Tibial nerve (tissue), 4 donors: ENCODE measurements at places on chromosomes 7 and 10.

DNA sequence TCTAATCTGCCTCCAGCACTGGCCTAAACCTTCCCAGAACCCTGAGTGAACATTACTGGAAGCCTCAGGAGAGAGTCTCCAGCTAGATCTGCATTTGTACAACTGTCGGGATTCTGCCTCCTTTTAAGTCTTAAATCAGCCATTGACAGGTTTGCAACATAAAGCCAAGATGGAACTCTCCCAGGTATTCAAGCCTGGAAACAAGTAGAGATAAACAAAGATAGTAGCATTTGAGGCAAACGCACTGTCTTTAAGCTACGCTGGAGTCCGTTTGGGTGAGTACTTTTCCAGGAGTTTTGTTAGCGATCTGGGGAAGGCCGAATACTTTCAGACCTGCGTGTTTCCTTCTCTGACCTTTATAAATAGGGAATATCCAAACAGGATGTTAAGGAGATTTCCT is 317.2 kb upstream of the FZD8 start:
- no peak for DNase-seq

DNA sequence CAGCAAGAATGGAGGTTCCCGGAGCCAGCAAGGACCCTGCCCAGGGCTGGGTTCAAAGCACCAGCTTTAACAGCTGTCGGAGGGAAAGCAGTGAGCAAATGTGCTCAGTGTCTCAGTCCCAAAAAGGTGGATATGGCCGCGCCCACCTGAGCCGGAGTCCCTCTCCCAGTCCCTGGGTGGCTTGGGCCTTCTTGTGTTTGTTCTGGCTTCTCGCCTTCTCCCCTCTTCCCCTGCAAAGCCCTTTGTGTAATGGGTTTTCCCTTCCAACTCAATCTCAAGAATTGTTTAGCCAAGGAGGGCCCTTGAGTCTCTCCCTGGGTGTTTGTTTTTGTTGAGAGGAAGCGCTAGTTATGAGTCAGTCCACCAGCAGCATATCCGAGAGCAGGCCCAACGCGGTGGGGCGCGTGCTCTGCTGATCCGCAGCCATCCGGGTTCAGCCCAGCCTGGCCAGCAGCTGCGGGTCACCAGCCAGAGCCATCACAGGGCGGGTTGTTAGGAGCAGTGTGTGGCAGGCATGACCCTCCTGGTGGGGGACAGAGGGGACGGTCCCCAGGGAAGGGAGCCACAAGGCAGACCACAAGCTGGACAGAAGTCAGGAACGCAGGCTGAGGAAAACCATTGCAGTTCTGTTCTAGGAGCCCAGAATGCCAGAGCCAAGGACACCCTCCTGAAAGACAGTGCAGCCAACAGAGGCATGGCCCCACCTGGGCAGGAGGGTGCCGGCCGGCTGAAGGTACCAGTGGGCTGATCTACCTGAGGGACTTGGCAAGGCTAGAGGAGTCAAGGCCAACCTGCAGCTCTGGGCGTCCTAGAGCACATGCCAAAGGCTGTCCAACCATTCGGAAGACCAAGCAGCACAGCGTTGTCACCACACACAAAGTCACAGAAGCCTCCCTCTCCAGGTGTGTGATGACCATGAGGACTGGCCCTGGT is 21.3 kb downstream of the CALML3 start:
- DNase-seq, result peak; percentile 54

DNA sequence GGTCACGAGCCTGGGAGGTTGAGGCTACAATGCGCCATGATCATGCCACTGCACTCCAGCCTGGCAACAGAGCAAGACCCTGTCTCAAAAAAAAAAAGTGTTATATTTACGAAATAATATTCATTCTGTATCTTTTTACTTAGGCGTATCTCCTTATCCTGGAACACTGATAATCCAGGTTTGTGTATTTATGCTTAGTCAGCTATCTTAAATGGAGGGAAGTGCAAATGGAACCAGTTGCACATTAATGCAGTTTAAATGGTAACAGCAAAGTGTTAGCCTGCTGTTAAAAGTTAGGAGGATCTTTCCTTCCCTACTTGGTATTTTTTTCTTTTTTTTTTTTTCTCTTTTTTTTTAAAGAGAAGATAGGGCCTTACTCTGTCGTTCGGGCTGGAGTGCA is 36.0 kb upstream of the RBM20 start:
- no peak for DNase-seq

- DNase-seq, result no peak
Measured at GRCh38 chr10:5559642-5560141, 34.9 kb downstream of the CALML3 start.

GRCh38 chr7:156527458-156527890 is 113.1 kb upstream of the RNF32 start:
- no peak for DNase-seq

- no peak for DNase-seq
Measured at GRCh38 chr10:26314265-26315013, 97.9 kb downstream of the GAD2 start.

DNA sequence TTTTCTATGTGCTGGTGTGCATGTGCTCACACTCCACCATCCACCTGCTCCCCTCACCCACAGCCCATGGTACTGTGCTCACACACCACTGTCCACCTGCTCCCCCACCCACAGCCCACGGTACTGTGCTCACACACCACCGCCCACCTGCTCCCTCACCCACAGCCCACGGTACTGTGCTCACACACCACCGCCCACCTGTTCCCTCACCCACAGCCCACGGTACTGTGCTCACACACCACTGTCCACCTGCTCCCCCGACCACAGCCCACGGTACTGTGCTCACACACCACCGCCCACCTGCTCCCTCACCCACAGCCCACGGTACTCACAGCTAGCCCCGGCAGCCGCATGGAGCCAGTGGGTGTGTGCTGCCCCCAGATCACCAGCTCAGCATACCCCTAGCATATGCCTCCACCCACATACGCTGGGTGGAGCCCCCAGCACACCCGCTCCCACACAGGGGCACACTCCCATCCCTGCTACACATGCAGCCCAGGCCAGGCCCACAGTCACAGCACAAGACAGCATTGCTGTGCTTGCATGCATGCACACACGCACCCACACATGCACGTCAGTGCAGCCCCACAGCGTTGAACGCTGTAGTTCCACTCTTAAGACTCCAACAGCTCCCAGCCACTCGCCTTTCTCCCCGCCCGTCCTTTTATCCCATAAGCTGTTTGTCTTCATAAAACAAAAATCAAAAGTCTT is 62.0 kb downstream of the PAX2 start:
- no peak for DNase-seq

GRCh38 chr7:7231865-7232264 is 49.5 kb downstream of the C1GALT1 start:
- DNase-seq, result no peak

DNA sequence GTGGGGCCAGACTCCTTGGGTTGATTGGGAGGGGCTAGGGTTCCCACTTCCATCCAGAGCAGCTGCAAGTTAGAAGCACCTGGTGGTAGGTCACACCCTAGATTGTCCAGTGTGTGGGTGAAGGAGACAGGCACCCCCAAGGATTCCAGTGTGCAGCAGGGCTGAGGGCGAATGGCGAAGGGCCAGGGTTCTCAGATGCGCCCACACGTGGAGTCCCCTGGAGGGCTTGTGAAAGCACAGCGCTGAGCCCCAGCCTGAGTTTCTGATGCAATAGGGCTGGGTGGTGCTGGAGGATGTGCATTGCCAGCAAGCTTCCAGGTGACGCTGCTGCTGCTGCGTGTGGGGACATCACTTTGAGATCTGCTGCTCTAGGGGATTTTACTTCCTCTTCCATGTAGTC is 25.4 kb downstream of the TBATA start:
- DNase-seq, result no peak

DNA sequence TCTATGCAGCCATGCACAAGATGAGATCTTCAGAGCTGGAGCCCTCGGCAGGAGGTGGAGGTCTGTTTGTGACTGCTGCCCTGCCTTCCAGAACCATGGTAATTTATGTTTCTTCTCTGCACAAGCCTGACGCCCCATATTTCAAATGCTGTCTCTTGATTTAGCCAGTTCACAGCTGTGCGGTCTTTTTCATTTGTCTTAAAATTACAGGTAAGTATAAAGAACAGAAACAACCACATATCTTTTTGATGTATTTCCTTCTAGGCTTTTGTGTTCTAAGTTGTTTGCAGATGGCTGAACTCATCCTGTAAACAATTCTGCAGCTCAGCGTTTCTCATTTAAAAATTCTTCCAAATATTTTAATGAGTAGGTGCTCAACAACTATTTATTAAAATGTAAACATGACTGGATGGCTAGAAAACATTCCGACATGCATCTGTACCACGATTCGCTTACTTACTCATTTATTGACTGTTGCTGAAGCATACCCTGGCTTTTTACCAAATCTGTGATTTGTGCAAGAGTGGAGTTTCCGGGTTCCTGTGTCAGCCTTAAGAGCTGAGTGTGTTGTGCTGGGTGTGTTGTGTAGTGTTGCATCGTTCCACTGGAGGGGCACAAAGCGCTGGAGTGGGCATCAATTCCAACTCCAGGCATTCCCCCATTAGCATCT is 58.9 kb downstream of the PIP4K2A start:
- DNase-seq, result no peak

GRCh38 chr10:101780818-101781654 is 2.2 kb downstream of the NPM3 start:
- DNase-seq, result no peak

- no peak for DNase-seq
Measured at GRCh38 chr10:85105614-85106255, 777.3 kb downstream of the CCSER2 start.

- no peak for DNase-seq
Measured at GRCh38 chr10:86048973-86049372, 317.6 kb downstream of the GRID1 start.

GRCh38 chr7:47473499-47474210 is 108.3 kb downstream of the TNS3 start:
- DNase-seq, result no peak

- no peak for DNase-seq
Measured at GRCh38 chr10:124705817-124706461, 38.2 kb downstream of the FAM53B start.

DNA sequence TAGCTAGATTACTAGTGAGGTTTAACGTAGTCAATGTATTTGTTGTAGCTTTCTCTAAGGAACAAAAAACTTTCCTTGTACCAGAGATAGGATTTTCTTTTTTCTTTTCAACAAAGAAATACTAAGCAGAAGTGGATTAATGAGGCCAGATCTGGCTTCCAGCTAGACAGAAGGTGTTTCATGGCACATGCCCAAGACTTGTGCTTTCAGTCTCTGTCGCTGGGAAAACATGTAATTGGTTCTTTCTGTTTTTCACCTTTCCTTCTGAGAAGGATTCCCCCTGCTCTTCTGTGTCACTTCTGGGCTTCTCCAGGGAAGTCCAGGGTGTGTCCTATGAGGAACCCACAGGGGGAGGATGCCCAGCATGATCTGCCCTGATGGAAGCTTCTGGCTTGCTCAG is 492.2 kb downstream of the CCSER2 start:
- DNase-seq, result no peak

DNA sequence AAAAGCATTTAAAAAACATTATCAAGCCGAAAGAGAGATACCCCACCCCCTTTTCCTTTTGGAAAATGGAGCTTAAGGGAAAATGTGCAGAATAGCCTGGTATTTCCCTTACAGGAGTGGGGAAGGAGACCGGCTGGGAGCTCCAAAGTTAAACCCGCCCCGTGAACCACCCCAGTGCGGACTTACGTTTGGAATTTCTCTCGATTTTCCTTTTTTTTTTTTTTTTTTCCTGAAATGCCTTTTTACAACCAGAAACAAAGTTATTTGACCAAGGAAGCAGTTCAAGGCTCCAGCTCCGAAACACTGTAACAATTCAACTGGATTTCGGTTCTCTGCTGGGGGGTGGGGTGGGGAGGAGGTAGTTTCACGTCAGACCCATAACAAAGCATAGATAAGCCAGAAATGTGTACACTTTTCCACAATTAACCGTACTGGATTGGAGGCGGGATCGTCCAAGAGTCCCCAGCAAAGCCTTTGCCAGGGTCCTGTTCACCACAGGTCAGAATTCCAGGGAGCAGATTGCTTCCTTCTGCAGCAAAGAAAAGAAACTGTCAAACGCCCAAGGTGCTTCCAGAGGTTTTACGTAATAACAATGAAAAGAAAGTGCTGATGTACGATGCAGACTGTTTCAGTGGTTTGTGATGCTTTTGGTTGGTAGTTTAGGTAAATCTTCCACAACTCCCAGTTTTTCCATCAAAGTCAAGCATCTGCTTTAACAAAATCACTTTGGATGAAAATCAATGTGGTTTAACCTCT is 6.7 kb downstream of the SKIDA1 start:
- DNase-seq, result no peak

DNA sequence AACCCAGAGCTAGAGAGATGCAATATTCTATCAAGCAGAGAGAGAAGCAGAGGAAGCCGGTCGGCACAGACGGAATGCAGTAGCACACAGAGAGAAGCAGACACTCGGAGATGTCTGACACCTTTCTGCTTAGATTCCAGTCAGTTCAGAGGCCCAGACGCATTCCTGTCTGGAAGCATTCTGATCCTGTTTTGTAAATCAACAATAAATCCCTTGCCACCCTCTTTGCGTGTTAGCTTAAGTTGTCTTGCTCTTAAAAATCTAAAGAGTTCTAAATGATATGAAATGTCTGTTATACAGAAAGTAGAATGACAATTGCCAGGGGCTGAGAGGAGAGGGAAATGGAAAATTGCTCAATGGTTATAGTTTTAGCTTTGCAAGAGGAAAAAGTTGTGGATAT is 27.4 kb upstream of the ATRNL1 start:
- DNase-seq, result no peak

DNA sequence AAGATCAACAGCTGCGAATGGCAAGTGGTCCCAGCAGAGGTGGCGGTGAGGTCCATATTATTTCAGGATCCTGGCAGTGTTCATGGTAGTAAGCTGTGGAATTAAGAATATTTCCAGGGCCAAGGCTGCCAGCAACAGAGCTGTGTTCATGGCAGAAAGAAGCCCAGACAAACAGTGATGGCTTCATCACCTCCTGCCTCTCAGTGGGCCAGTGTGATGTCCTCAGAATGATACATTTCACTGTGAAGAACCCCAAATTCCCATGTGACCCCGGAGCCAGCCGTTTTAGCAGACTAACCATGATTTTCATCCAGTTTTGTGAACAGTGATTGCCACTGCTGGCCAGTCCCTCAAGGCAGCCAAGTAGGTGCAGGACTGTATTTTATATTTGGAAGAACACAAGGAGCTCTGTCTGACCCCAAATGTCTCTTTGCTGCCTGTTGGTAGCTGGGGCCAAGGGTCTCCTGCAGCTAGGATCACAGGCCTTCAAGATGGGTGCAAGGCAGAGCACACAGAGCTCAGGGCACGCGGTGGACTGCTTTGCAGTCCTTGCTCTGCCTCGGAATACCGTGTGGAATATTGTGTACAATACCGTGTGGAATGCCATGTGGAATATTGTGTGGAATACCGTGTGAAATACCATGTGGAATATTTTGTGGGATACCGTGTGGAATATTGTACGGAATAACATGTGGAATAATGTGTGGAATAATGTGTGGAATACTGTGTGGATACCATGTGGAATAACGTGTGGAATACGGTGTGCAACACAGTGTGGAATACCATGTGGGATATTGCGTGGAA is 132.3 kb upstream of the CHST15 start:
- DNase-seq, result no peak

GRCh38 chr7:608954-609353 is 89.3 kb upstream of the PDGFA start:
- DNase-seq, result no peak
